Motor neuron (in vitro differentiated cells): ENCODE measurements at places on chromosomes 2 and 18.

GRCh38 chr2:237384672-237385020, 29.3 kb downstream of the COL6A3 start:
- ATAC-seq, result no peak

DNA sequence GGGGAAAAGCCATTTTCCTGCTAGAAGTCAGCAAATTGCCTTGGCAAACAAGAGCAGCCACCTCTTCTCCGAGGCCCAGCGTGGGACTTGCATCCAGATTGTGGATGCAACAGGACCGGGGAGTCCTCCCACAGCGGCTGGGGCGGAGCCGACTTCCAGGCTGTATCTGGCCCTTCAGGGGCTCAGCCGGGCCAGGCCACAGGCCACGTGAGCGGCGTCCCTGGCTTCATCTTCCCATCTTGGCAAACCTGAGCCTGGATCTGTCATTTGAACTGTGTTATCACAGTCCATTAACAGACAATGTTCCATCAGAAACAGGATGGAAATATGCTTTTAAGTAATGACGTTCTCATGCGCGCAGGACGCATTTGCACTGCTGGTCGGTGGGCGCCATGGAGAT, 483.5 kb upstream of the SALL3 start:
- no peak for ATAC-seq

GRCh38 chr18:3806656-3807055, 356.7 kb downstream of the TGIF1 start:
- ATAC-seq, result no peak

- ATAC-seq, result no peak
Observed at GRCh38 chr2:60376252-60376651, 177.2 kb downstream of the BCL11A start.

GRCh38 chr2:65232636-65233035, 5.0 kb downstream of the ACTR2 start:
- ATAC-seq, result no peak

DNA sequence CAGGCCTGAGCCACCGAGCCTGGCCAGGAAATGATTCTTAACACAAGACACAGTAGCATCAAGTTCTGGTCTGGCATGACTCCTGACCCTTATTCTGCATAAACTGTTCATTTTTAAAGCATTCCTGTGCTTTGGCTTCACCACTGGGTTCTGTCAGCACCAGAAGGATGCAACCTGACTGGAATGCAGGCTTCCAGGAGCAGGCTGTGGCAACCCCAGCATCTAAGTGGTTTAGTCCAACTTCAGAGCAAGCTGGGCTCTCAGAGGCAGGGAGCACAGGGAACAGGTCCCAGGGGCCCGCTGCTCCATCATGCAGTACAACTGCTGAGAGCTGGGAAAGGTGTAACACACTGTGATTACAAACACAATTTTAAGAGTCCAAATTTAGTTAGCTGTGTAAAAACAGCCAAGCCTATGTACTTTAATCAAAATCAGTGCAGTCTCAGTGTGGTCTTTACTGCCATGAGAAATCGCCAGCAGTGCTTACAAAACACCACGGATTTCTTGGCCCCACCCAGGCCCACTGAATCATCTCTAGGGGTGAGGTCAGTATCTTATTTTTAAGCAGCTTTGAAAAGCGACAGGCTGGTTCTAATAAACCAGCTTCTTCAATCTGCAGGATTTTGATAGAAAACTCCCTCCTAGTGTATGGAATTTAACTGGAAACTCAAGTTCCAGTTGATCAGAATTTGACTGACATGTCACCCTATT, 44.4 kb upstream of the TMEM182 start:
- ATAC-seq, result peak; percentile 70
